ENCODE measurements at places on chromosomes 11 and 22.

- DNase-seq: no peak
Observed at GRCh38 chr22:17152340-17152739, 6.7 kb downstream of the HDHD5 start.

DNA sequence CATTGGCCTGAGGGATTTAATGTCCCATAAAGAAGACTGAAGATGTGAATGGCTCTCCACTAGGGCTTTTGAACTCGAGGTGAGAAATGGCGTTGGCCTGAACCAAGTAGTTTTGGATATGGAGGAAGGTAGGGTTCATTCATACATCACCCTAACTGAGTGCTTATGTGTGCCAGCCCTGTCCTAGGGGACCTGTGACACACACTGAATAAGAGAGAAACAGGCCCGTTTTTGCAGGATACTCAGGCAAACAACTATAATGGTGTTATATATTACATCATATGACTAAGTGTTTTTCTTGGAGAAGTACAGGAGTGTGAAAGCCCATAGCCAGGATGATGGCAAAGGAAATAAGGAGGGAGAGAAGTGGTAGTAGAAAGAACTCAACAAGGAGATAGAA is 368.1 kb downstream of the TMEM135 start:
- DNase-seq: no peak

DNA sequence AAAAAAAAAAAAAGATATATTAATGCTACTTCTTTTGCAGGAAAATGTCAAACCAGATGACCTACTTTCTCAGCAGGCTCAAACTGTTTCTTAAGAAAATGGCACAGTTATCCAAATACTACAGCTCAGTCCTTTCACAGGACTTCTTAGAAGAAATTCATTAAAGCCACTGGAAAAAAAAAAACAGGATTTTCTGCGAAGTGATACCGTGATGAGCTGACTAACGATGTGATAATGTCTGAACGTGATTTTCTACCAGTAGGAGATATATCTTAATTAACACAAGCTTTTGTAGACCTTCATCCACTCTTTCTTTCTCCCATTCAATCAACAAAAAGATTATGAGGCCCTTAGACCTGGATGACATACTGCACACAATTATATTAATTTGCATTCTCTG is 132.4 kb downstream of the NOX4 start:
- DNase-seq: no peak

DNA sequence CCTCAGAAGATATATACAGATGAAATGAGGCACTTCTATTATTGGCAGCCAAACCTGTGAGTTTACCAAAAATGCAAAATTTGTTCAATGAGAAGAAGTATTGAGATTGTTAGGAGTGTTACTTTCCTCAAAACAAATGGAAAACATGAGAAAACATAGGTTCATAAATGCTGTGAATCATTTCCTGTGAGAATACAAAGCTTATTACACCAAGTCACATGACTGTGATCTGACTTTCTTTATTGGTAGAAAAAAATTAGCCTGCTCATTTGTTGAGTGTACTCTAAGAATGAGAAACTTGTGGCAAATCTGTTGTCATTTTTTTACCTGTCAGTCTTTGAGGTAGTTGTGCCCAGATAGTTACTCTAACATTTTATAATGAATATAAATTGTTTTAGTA is 215.1 kb downstream of the TMEM135 start:
- DNase-seq: no peak

DNA sequence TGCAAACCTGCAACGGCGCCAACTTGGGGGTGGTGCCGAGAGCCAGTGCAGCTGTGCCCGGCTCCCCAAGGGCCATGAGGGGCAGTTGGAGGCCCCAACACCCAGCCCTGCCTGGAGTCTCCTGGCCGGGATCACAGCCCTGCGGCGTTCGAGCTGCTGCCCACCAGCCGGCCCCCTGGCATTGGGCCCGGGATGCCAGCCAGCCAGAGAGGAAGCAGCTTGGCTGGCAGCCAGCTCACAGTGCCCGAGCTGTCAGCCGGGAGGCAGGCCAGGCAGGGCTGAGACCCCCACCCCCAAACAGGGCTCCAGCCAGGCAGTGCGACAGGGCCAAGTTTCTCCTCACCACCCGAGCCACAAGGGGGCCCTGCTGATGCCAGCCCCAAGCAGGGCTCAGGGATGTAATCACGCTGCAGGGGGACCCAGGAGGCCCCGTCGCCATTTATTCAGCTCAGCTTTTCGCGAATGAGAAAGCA is 26.0 kb upstream of the TCF20 start:
- DNase-seq: peak; percentile 70

DNA sequence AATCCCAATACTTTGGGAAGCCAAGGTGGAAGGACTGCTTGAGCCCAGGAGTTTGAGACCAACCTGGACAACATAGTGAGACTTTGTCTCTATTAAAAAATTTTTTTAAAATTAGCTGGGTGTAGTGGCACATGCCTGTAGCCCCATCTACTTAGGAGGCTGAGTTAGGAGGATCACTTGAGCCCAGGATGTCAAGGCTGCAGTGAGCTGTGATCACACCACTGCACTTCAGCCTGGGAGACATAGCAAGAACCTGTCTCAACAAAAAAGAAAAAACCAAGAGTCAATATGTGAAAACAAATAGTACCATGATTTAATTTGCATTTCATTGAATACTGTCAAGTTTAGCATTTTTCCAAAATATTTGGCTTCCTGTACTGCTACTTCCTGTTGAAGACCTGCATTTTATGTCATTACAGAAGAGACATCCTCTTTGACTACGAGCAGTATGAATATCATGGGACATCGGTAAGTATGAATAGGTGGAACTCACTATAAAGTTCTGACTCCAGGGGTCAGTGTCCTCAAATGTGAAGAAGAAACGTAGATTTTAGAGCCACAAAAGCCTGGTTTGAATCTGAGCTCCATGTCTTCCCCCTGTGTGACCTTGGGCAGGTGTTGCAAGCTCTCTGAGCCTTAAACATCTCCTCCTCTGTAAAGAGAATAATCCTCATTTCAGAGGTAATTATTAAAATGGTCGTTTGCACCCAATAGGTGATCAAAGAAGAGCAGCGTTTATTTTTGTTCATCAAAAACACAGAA is 16.0 kb downstream of the CDC45 start:
- DNase-seq: no peak

DNA sequence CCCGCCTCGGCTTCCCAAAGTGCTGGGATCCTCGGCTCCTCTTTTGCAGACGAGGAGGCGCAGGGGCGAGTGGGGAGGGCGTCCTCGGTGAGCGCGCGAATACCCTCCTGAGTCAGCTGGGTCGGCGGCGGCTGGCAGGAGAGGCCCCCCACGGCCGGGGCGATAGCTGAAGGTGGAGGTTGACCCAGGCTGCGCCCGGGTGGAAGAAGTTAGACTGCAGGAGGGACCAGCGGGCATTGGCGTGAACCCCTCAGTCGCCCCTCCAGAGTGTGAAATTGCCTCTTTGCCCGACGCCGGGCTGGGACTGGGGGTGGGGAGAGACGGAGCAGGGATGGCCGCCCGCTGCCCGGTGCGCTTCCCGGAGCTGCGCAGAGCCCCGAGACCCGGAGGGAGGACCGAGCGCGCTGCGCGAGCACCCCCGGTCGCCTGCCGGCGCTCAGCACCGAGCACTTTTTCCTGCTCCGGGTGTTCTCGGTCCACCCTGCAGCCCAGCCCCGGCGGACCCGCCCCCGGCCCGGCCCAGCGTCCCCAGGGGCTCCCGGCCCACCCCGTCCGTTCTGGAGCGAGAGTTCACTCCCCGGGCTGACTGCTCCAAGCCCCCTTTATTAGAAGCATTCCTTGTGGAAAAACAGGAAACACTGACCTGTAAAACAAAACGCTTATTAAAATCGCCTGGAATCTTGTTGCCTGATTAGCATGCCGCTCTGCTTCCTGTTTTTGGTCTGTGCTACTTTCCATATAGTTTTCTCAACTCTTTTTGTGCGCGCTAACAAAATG is 13.7 kb upstream of the CPT1A start:
- peak; percentile 15 for DNase-seq

DNA sequence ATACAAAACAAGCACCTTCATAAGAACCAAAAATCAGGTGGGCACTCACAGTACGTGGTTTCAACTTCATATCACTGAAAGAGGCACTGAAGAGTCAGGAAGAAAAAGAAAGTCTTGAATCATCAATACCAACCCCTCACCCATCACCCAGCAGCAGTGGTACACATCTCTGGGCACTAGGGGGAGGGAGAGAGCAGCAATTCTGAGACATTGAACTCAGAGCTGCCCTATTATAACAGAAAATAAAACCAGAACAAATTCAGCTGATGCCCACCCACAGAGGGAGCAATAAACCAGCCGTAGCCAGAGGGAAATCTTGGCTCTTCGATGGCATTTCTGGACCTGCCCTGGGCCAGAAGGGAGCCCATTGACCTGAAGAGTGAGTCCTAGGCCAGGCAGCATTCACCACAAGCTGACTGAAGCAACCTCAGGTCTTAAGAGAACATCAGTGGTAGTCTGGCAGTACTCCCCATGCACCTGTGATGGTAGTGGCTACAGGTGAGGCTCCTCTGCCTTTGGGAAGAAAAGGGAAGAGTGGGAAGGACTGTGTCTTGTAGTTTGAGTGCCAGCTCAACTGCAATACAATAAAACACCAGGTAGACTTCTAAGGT is 42.2 kb upstream of the FAM181B start:
- DNase-seq: no peak

GRCh38 chr22:43310311-43310710 is 32.9 kb downstream of the SCUBE1 start:
- DNase-seq: no peak

GRCh38 chr22:45454275-45454674 is 40.8 kb downstream of the RIBC2 start:
- DNase-seq: no peak

GRCh38 chr22:29359469-29359868 is 28.9 kb downstream of the AP1B1 start:
- no peak for DNase-seq
